ENCODE measurements at places on chromosomes 7 and 10.
A peak's percentile ranks its signal among the peaks of the same experiment; 100 is the strongest.

DNA sequence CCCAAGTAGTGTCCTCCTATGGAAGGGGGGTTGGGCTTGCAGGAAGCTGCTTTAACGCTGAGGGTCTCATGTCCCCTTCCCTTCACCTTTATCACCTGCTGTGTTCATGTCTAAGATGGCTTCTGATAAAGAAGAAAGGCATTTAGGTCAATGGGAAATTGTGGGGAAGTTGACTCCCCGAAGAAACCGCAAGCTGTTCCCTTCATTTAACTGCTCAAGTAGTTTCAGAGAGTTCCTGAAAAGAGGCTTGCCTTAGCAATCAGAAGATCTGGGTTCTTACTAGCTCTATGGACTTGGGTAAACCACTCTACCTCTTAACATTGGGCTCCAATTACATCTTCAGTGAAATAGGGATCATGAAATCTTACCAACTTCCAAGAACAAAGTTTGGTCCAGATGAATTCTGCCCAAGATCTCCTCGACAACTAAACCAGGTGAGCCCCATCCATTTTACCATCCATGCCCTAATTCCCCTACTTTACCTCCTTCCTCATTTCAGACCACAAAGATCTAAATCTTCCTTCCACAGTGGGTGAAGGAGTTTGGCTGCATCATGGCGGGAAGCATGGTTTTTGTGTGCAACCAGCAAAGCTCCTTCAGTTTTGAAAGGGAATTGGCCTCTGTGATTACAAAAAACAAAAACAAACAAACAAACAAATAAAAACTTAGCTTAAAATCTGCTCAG, 30.4 kb upstream of the UCN3 start:
- DNase-seq: no peak

GRCh38 chr10:8460626-8461025, 406.1 kb downstream of the GATA3 start:
- DNase-seq: no peak

GRCh38 chr10:99484626-99485581, 47.8 kb upstream of the NKX2-3 start:
- DNase-seq: no peak

DNA sequence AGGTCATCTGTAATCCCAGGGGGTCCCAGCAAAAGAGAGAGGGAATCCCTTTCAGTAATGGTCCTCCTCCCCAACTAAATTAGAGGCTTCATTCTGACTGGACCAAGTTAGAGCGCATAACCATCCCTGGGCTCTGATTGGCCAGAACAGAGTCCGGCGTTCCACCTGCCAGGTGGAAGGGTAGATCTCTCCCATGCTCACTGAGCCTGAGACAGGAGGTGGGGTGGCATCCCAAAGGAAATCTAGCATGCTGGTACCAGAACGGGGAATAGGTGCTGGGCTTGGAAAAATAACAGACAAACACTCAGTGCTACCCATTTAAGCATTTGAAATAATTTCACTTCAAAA, 21.0 kb upstream of the TSPAN33 start:
- no peak for DNase-seq

DNA sequence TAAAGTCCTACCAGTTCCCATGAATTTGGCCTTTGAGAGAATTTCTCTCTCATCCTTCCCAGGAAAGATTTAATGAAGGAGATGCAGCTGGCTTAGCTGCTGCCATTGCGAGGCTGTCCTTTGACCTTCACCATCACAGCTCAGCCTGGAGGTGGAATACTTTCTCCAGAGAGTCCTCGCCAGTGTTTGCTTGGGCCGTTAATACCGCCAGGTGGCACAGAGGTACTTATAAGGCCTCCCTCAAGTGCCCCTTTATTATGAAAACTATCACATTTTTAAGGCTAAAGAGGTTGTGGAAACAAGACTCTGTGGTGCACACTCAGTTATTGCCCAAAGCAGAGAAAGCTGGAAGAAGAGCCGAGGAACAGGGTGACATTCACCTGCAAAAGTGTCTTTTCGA, 330.6 kb downstream of the CCSER2 start:
- no peak for DNase-seq

GRCh38 chr10:68253346-68253745, 21.4 kb upstream of the ATOH7 start:
- no peak for DNase-seq

GRCh38 chr7:22681852-22682657, 44.9 kb upstream of the IL6 start:
- no peak for DNase-seq

DNA sequence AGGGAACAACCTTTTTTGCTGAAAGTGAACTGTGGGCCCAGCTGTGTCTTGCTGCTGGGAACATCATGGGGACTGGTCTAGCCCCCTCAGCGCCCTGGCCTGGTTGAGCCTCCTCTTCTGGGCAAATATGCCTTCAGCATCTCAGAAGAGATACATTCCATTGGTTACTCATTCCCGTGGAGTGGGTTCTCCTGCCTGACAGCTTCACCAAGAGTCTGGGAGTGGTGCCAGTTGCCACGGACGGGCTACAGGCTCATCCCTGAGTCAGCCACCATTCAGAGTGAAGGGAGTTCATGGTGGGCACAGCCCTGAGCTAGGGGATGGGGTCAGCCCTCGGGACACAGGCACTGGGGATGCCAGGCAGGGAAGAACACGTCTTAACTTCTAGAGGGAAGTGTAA, 81.9 kb downstream of the RAMP3 start:
- DNase-seq: no peak

- no peak for DNase-seq
Observed at GRCh38 chr10:18102404-18102803, 37.8 kb upstream of the CACNB2 start.

- no peak for DNase-seq
Observed at GRCh38 chr10:78506614-78507013, 473.0 kb downstream of the RPS24 start.

- no peak for DNase-seq
Observed at GRCh38 chr7:107332488-107333269, 137.2 kb upstream of the GPR22 start.

DNA sequence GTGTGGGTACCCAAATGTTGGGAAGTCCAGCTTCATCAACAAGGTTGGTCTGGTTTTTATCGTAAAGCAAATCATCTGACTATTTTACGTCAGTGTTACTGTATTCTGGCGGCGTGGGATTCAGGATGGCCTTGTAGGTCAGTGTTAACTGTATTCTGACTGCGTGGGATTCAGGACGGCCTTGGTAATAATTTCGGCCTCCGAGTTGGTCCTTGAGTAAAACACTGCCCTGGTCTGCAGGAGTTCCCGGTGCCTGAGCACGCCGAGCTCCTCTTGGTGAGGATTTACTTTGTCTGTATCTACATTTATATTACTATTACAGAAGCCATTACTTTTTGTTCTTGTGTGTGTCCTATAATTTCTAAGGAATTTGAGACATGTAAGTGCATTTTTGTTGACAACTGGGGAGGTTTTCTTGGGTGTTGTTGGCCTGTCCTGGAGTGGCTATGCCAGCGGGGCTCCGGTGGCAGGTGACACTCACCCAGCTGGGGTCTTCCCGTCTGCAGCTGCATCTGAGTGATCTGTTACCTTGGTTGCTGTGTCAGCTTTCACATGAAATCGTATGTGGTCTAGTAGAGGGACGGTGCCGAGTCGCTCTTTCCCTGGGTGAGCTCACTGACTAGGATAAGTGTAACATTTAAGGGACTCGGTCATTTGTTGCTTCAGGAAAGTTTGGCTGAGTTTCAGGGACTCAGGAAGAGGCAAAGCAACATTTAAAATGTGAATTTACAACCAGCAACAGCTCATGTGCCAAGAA, 9.2 kb downstream of the GTPBP4 start:
- DNase-seq: no peak

GRCh38 chr10:45235798-45236220, 79.6 kb downstream of the OR13A1 start:
- DNase-seq: no peak

GRCh38 chr7:130994378-130995115, 260.5 kb upstream of the KLF14 start:
- no peak for DNase-seq

DNA sequence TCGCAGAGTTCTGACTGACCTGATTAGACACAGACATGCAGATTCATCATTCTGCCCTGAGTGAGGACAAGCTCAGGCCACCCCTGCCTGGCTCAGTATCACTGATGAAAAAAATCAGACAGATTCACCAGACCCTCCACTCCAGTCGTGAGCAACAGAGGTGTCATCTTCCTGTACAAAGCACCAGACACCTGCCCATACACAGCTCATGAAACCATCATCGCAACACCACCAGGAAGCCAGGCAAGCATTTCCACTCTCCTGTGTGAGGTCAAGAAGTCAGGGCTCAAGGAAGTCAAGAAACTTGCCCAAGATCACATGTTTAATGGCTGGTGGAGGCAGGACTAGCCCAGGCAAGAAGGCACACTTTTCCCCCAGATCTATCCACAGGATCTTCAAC, 163.0 kb downstream of the CALN1 start:
- DNase-seq: no peak

DNA sequence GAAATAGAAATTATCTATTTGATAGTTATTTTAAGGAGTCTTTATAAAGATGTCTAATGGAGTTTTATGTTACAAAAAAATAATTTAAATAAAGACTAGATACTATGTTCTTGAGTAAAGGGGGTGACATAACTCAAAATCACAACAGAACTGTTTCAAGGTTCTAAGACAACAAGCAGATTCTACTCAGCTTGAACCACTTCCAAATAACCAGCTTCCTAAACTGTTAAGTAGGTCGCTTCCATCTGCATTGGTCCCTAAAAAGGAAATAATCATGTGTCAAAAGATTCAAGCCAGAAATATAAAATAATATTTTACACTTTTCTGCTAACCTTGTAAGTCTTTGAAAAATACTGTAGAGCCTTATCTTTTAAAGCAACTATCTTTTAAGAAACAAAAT, 14.1 kb downstream of the SEM1 start:
- DNase-seq: no peak

DNA sequence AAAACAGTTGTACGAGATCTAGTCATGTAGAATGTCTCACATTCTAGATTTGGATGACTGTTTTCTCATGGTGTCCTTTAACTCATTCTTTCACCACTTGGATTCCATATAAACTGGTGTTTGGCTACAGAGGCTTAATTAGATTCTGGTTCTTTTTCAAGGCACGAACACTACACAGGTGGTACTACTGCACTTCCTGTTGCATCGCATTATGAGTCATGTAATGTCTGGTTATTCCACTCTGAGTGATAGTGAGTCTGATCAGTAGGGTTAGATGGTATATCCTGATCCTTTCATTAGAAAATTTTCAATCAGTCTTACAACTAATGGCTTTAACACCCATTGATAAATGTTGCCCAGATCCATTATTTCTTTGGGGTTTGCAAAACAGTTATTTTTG, 11.2 kb upstream of the AKAP9 start:
- no peak for DNase-seq

GRCh38 chr7:47038621-47039020, 543.3 kb downstream of the TNS3 start:
- no peak for DNase-seq

GRCh38 chr7:23893176-23893941, 183.3 kb downstream of the STK31 start:
- DNase-seq: no peak

GRCh38 chr7:52017802-52018679, 701.4 kb upstream of the COBL start:
- peak; percentile 68 for DNase-seq

DNA sequence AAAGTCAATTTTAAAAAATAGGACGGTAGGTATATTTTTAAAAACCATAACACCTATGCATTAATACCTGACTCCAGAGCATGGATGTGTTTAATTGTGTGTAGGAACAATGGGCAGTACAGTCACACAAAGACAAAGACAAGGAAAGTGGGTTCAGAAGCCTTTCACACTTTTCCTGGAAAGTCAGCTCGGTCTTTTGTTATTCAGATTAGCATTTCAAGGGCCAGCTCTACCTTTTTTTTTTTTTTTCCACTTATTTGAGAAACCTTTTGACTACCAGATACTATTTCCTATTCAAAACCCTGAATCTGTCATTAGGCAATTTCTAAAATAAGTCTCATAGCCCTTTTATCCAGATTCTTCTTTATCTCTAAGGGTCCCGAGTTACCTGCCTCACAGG, 401.9 kb downstream of the PARD3 start:
- DNase-seq: peak; percentile 33

DNA sequence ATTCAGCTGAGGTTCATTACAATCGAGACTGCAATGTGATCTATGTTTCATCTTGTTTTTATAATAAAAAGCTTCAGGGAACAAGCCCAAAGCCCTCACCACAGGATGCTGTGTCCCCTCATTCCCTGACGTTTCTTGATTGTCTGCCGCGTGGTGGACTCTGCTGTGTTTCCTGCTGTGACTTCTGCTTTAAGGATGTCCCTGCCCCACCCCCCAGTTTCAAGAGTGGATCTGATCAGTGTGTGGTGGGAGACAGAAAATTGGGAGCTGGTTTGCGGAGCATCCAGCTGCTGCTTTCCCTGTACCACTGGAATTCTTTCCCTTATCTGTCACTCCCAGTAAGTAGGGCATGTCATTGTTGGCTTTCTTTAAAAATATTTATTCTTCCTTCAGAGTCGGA, 86.2 kb downstream of the CREM start:
- no peak for DNase-seq

- DNase-seq: no peak
Observed at GRCh38 chr7:82975811-82976468, 186.7 kb downstream of the PCLO start.

GRCh38 chr10:129850790-129851189, 113.3 kb downstream of the EBF3 start:
- DNase-seq: no peak

- DNase-seq: no peak
Observed at GRCh38 chr7:137403353-137403695, 59.8 kb upstream of the PTN start.

DNA sequence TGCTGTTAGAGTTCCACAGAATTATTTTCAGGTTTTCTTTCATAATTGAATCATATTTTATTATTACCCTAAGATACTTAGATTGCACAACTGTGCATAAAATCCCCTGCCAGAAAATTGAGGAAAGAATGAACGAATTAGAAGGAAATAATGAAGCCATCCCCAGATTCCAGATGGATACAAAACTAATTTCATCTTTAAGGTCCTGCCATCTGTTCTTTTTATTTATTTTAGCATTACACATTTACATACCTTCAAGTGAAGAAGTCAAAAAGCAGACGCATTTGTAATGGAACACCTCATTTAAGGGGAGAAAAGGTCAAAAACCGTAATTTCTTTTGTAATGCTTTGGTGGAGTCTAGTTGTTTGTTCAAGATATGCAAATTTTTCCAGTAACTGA, 77.0 kb upstream of the LRRTM3 start:
- no peak for DNase-seq

DNA sequence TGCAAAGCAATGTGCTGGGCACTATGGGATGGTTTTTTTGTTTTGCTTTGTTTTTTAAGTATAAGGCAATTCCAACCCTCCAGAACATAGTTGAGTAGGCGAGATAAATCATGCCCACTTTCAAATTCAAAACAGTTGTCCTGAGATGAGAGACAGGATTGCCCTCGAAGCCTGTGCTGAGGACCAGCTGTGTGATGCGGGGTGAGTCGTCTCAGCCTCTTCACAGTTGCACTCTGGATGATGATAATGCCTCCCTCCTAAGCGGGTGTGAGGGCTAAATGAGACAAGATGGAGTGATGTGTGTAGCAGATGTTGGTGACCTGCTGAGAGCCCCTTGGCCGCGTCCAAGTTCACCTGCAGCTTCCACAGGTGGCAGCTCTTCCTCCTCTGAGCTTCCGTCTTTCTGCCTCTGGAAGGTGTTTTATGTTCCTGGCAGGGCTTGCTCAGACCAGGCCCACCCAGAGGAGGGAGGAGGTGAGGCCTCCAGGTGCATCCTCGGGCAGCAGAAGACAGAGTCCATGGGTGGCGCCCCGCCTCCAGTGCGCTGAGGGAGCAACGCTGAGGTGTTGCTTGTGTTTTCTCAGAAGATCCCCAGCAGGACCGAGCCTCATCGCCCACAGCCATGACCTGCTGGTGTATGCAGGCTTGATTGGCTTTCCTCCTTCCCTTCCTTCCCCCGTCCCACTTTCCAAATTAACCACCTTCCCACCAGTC, 30.6 kb downstream of the ECHDC3 start:
- DNase-seq: no peak

Measured in NT2/D1 (cell line).